Fibroblast of gingiva (primary cell): ENCODE measurements at places on chromosomes 5 and 9.

DNA sequence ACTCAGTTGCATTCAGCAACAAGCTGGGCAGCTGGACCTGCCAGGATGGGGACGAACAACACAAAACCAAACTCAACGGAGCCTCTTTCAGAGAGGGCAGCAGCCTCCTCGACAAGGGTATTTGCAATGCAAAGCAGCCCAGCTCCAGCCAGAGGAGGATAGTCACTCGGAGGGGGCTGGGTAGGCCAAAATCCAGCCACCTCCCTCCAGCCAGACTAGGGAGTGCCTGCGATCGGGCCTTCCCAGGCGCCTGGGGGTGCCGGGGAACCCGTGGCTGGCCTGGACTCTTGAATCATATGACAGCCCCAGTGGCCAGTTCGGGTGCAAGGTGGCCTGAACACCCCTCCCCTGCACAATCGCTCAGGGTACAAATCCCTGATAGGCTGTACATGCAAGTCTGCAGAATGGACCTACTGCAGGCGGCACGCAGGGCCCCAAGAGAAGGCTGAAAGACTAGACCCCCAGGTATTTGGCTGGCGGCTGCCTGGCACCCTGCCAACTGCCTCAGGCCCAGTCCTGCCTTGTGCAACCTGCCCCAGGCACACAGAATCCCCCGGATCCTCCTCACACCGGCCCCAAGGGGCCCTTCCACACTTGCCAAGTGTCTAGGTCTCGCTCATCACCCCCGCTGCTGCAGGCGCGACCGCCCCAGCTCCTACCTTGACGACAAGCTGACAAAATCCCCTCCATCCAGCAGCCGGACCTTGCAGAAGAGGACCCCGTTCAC lies 1.3 kb downstream of the EEIG1 start:
- peak; percentile 60 for DNase-seq

DNA sequence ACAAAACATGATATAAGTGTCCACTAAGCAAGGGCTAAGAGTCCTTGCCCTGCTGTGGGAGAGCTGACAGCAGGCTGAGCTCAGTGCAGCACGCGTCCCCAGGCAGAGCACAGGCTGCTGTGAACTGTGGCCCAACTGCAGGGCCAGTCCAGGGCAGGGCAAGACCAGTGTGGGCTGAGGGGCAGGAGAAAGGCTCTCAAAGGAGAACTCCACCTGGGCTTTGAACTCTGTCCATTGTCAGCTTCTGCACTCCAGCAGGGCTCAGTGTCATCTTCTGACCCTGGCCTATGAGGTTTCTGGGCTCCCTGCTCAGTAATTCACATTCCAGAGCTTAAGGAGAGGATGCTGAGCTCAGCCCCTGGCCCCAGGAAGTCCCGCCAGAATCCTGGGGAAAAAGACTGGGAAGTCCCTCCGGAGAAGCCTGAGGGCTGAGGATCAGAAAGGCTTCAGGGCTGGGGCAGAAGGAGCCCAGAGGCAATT lies 37.4 kb downstream of the LHFPL2 start:
- DNase-seq = no peak

DNA sequence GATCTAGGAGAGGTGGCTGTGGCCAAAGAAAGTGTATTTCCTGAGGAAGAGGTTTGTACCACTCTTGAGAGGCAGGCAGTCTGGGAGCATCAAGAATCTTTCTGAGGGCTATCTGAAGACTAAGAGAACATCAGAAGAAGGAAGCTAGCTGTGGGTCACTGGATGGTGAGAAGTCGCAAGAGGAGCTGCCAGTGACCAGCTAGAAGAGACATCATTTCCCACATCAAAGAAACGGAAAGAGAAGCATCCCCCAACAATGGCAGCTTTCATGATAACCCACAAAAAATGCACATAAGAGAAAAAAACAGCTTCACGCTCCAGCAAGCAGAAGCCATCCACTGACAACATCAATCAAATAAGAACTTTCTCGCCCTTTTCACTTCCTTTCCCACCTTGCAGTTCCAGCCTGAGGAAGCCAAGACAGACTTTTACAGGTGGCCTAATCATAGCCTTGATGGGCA lies 25.0 kb upstream of the CEP78 start:
- no peak for DNase-seq

DNA sequence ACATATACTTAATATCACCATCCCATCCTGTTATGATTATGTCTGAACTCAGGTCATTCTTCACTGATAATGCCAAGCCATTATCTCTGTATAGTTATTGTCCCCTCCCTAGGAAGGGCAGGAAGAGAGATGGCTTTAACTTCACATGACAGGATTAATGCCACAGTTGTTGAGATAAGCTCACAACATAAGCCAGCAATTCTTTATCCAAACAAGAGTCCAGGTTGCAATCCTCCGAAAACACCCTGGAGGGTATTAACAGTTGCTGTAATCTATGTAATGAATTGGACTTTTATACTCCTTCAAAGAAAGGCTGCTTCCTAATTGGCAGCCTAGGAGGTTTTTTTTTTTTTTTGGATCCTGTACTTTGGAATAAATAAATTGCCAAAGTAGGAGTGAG lies 779.4 kb downstream of the SEMA5A start:
- DNase-seq = no peak

- DNase-seq = no peak
Observed at GRCh38 chr9:126927419-126927818, 12.8 kb downstream of the RALGPS1 start.

DNA sequence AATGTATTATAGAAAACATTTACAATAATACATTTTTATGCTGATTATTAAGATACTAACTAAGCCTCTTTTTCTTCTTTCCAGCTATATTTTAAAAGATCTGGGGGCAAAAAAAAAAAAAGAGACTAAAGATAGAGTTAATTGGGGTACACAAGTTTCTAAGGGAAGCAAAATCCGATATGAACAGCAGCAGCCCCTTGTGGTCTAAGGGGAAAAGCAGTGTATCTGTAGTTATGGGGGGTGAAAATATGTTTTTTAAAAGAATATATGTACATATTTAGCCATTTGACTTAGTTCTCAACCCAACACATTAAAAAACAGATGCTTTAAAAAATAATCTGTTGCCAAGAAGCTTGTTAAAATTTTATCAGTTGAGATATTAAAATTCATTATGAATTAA lies 134.3 kb upstream of the POU5F2 start:
- no peak for DNase-seq

- no peak for DNase-seq
Observed at GRCh38 chr9:129201289-129201688, 23.2 kb upstream of the IER5L start.

- no peak for DNase-seq
Observed at GRCh38 chr5:144102361-144102760, 68.1 kb downstream of the YIPF5 start.

DNA sequence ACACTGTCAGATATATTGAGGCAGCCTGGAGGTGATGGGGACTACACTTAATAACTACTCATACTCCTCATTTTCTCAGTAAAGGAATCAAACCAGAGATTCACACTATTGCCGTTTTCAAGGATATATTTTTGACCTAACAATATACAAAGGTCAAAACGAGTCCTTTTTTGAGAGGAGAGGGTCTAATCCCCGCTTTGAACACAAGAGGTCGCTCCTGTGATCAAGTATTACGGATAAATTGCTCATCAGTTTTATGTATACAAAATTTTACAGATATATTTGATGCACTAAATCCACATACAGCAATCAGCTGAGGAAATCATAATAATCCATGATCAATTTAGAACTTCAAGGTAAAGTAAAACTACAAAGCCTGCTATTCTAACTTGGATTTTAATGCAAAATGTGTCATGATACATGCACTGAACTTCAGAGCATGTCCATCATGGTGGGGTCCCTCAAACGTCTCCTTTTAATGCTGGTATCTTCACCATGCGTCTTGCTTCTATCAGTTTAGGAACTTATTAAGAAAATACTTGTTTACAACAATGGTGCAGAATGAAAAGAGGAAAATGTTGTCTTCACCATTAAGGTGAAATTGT lies 2.5 kb upstream of the ISL1 start:
- DNase-seq = no peak

DNA sequence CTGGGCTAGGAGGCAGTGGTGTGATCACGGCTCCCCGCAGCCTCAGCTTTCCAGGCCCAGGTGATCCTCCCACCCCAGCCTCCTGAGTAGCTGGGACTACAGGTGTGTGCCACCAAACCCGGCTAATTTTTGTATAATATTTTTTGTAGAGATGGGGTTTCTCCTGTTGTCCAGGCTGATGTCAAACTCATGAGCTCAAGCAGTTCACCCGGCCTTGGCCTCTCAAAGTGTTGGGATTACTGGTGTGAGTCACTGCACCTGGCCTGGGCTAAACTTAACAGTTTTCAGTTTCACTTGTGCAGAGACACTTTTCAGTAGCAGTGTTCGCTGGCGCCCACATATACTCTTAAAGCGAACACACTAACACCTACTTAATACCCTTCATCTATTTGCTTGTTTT lies 205.6 kb upstream of the ZNF608 start:
- no peak for DNase-seq

- no peak for DNase-seq
Observed at GRCh38 chr5:168062239-168062638, 229.2 kb upstream of the WWC1 start.

- DNase-seq = no peak
Observed at GRCh38 chr5:44860267-44860666, 51.5 kb downstream of the MRPS30 start.

GRCh38 chr9:132135456-132135855 lies 26.4 kb upstream of the NTNG2 start:
- no peak for DNase-seq

DNA sequence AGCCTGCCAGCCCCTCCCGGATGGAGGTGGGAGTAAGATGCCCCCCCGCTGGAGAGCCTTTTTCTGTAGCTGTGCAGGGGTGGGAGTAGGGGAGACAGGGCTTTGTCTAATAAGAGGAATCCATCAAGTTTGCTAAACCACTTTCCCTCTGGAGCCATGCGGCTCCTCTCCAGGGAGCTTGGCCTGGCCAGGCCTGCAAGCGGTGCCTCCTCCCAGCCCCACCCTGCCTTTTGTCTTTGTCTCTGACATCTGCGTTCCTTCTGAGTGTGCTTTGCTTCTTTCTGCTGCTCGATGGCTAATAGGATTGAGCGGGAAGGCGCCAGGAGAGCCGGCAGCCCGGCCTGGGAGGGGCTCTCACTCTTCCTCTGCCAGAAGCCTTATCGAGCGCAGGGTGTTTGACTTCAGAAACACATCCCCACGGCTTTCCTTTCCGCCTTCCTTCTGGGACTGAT lies 26.7 kb upstream of the FCN1 start:
- no peak for DNase-seq

- DNase-seq = no peak
Observed at GRCh38 chr5:135089912-135090311, 55.9 kb upstream of the PITX1 start.

GRCh38 chr5:140794595-140795258 lies at the start of gene PCDHA2:
PCDHA2 (plus strand) TSS chr5:140794852.
- no peak for DNase-seq

DNA sequence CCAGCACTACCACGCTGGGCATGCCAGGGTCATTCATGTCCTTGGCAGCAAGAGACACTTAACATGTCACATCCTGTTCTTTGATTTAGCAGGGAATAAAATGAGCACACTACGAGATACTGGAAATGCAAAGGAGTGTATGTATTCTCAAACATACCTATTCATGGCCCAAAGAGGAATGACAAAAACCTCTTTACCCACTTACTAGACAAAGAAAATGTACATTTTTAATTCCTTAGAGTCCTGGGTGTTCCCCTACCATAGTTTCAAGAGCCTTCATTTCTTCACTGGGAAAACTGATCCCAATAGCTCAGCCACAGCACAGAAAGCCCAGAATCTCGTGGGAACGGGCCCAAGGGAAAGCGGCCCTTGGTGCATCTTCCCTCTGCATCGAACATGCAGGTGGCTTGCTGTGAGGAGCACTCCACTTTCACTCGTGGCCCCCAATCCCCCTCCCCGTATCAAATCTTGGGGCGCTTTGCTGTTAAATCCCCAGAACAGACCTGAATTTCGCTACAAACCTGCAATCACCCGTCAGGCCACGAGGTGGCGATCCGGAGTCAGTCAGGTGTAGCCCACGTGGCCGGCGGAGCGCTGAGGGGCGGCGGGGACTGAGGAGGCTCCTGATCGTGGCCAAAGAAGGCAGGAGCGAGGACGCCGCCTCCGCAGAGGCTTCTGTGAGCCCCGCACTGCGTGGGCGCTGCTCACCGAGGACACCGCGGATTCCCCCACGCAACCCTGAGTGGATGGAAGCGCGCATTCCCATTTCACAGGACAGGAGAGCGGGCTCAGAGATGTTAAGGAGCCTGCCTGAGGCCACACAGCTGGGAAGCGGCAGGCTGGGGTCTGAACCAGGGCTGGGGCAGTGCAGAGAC lies 91.4 kb downstream of the LMX1B start:
- peak; percentile 24 for DNase-seq

GRCh38 chr9:27414220-27414761 lies 109.8 kb upstream of the IFNK start:
- DNase-seq = no peak

DNA sequence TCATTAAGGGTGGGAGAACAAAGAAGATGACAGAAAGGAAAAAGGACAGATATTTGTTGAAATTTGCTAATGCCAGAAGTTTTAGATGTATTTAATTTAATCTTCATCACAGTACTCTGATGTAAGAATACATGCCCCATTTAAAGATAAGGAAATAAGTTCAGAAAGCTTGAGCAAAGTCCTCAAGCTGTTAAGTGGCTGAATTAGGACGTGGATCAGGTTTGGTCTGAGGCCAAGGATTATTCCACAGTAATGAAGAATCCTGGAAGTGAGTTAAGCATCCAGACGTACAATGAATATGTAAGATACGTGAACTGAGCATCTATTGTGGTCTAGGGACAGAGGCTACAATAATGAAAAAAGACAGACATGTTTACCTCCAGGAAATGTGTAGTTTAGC lies 671.3 kb downstream of the PRELID2 start:
- DNase-seq = no peak

- no peak for DNase-seq
Observed at GRCh38 chr5:154479944-154480750, 2.1 kb upstream of the HAND1 start.

- no peak for DNase-seq
Observed at GRCh38 chr5:140324041-140324600, 21.2 kb upstream of the PFDN1 start.

- DNase-seq = no peak
Observed at GRCh38 chr9:27467486-27467885, 56.6 kb upstream of the IFNK start.

DNA sequence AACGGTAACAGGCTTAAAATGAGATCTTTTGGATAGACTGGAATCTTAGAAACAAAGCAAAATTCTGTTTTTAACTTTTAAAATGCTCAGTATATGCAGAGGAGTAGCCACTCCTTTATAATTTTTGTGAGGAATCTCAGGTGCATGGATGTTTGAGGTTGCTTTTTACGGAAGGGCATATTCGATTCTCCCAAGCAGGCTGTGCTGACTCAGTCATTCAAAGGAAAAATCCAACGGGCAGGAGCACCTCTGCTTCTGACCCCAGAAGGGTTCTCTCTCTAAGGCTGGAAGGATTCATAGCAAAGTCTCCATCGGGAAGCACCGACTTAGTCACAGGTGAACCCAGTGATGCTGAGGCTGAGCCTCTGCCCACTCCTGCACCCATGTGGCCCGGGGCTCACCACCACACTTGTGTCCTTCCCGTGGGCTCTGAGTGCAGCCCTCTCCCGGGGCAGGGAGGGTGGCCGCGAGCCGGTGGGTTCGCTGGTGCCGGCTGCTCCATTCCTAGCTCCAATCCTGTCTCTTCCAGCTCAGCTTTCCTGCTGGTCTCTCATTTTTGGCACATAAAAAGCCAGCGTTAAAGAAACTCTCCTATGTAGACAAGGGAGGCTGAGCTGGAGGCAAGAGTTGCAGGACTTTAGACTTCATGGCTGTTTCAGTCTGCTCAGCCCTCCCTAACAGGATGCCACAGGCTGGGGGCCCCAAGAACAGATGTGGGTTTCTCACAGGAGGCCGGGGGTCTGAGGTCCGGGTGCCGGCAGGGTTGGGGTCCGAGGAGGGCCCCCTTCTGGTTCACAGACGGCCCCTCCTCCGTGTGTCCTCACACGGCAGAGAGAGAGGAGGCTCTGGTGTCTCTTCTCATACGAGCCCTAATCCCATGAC lies 135.6 kb upstream of the LPCAT1 start:
- DNase-seq = no peak
